ENCODE measurements at places on chromosomes 13 and 19. TPM values are rescaled to one million over a fixed set of nuclear protein-coding genes. Genes with fewer than 3 reads are reported as not detected.

DNA sequence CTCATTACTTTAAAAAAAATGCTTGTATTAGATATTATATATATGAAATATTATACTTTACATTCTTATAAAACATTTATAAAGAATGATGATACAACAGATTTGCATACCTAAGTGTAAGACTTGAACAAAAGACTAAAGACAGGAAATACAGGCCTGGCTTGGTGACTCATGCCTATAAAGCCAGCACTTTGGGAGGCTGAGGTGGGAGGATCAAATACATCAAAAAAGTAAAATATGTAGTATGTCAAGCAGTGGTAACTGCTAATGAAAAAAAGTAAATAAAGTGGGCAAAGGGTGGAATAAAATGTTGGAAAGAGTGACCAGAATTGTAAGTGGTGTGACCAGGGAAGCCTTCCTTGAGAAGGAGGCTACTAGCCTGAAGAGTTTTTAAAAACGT, 133.7 kb downstream of the GGACT start:
- H3K4me1 ChIP-seq: peaks cover 35% of the 10 kb centered on the region
- H3K27ac ChIP-seq: peak overlapping the region; percentile 64
- peak; percentile 79 for DNase-seq
- peak overlapping the region; percentile 10 for H3K4me3 ChIP-seq

Gene FOXO1
- 12.2 TPM for total RNA-seq

GRCh38 chr19:50850738-50851137, 4.0 kb upstream of the KLK3 start:
- no peaks in the 10 kb centered on the region for H3K4me1 ChIP-seq
- peaks cover 9% of the 10 kb centered on the region for H3K27me3 ChIP-seq
- no peaks in the 10 kb centered on the region for H3K36me3 ChIP-seq

Gene IQCN
- 4.8 TPM for total RNA-seq

- H3K4me3 ChIP-seq: no peak overlapping the region
- DNase-seq: no peak
- no peak overlapping the region for H3K27ac ChIP-seq
- H3K4me1 ChIP-seq: peaks cover 18% of the 10 kb centered on the region
These were observed 35.5 kb downstream of the PAK4 start for GRCh38 chr19:39160889-39161672.

Gene PLIN5
- 8.1 TPM for total RNA-seq

- no peak overlapping the region for H3K27ac ChIP-seq
- no peaks in the 10 kb centered on the region for H3K36me3 ChIP-seq
- H3K4me3 ChIP-seq: no peak overlapping the region
- DNase-seq: no peak
These were observed 540.1 kb upstream of the ATXN8OS start for GRCh38 chr13:69567514-69567913.

Gene SIAH3
- not detected for total RNA-seq

GRCh38 chr13:64446372-64446771, 2783.8 kb downstream of the PCDH9 start:
- no peaks in the 10 kb centered on the region for H3K27me3 ChIP-seq
- H3K27ac ChIP-seq: no peak overlapping the region
- no peak overlapping the region for H3K4me3 ChIP-seq
- DNase-seq: peak; percentile 3
- H3K4me1 ChIP-seq: no peaks in the 10 kb centered on the region

DNA sequence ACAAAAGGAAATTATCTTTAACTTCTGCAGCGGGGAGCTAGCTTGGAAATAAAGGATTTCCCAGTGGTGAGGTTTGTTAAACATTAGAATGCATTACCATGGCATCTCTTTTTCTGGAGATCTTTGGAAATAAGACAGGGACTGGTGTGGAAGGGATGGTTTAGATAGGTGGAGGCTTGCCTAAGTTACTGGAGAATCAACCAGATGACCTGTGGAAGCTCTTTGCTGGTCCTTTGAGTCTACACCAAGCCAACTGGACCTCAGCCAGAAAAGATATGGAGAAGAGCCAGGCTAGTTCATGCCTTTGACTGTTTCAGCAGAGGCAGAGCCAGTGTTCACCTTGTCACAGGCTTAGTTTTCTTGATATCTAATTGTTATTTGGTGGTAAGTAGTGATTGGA, 134.7 kb downstream of the KCNRG start:
- H3K27me3 ChIP-seq: no peaks in the 10 kb centered on the region
- no peak overlapping the region for H3K4me3 ChIP-seq

GRCh38 chr13:75418186-75418843, 63.7 kb downstream of the TBC1D4 start:
- no peaks in the 10 kb centered on the region for H3K36me3 ChIP-seq
- no peaks in the 10 kb centered on the region for H3K27me3 ChIP-seq
- peaks cover 23% of the 10 kb centered on the region for H3K4me1 ChIP-seq
- no peak overlapping the region for H3K4me3 ChIP-seq
- H3K27ac ChIP-seq: no peak overlapping the region
- DNase-seq: no peak

GRCh38 chr13:50672025-50672424, 171.5 kb downstream of the DLEU7 start:
- no peak overlapping the region for H3K4me3 ChIP-seq
- no peak overlapping the region for H3K27ac ChIP-seq
- H3K27me3 ChIP-seq: no peaks in the 10 kb centered on the region
- H3K4me1 ChIP-seq: 0 out of 2 replicates have a peak, but pooled peaks cover 10% of the 10 kb centered on the region

- H3K4me1 ChIP-seq: no peaks in the 10 kb centered on the region
- H3K4me3 ChIP-seq: no peak overlapping the region
- no peaks in the 10 kb centered on the region for H3K27me3 ChIP-seq
- no peak for DNase-seq
These were observed 41.8 kb downstream of the EFNB2 start for GRCh38 chr13:106493533-106494220.

DNA sequence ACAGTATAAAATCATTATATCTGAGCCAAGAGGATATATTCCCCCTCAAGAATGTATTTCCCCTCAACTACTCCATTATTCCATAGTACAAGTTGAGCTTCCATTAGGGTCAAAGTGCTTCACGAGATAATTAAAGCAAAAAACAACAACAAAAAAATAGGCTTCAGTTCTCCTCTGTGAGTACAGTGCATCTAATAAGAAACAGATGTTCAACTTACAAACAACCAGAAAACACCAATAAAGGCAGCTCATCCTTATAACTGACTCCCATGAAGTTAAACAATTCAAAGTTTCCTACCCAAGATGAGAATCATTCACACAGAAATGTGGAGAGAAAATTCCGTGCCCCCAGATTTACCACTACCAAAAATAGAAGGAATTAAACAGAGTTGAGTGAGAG, 854.4 kb downstream of the PCDH9 start:
- H3K27ac ChIP-seq: no peak overlapping the region
- H3K4me3 ChIP-seq: no peak overlapping the region
- no peaks in the 10 kb centered on the region for H3K36me3 ChIP-seq
- H3K27me3 ChIP-seq: no peaks in the 10 kb centered on the region

GRCh38 chr13:101868585-101869469, 416.4 kb downstream of the ITGBL1 start:
- H3K27me3 ChIP-seq: no peaks in the 10 kb centered on the region
- H3K27ac ChIP-seq: no peak overlapping the region
- H3K4me1 ChIP-seq: no peaks in the 10 kb centered on the region
- H3K36me3 ChIP-seq: no peaks in the 10 kb centered on the region
- no peak overlapping the region for H3K4me3 ChIP-seq

DNA sequence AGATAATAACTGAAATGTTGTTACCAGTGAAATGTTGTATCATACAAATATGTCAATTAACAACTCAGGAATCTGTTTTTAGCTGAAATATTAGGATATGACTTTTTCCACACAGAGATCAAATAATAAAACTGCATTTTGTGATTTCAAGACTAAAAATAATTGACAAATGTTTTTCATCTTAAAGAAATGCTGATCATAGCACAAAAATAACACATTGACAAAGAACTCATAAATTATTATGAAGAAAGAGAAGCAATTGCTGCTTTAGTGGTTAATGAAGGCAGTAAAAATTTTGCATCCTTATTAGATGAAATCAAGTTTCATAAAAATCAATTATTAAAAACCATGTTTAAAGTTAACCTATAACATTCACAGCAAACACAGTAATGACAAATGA, 1417.3 kb downstream of the OLFM4 start:
- H3K27me3 ChIP-seq: no peaks in the 10 kb centered on the region
- no peak overlapping the region for H3K4me3 ChIP-seq
- no peaks in the 10 kb centered on the region for H3K36me3 ChIP-seq
- DNase-seq: no peak

GRCh38 chr19:48631225-48631624, 6.0 kb downstream of the DBP start:
- no peaks in the 10 kb centered on the region for H3K27me3 ChIP-seq
- no peak for DNase-seq
- no peak overlapping the region for H3K27ac ChIP-seq
- H3K4me1 ChIP-seq: peaks cover 70% of the 10 kb centered on the region
- H3K36me3 ChIP-seq: peaks cover 2% of the 10 kb centered on the region

DNA sequence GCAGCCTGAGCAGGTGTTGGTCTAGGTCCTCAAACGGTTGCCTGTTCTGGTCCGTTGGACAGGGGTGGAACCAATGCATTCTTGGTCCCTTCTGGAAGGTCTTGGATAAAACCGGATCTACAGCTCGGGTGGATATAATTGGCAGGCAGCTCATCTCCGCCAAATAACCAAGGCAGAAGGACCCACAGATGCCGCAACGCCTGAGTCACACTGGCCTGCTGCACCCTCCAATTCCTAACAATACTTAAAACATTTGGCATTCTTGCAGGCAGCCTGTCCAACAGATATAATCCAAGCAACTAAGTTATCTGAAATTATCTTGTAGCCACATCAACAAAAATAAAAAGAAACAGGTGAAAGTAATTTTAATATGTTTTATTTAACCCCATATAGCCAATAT, 59.0 kb upstream of the FGF14 start:
- H3K4me3 ChIP-seq: no peak overlapping the region
- H3K27me3 ChIP-seq: no peaks in the 10 kb centered on the region
- H3K36me3 ChIP-seq: no peaks in the 10 kb centered on the region
- no peak overlapping the region for H3K27ac ChIP-seq
- DNase-seq: no peak

DNA sequence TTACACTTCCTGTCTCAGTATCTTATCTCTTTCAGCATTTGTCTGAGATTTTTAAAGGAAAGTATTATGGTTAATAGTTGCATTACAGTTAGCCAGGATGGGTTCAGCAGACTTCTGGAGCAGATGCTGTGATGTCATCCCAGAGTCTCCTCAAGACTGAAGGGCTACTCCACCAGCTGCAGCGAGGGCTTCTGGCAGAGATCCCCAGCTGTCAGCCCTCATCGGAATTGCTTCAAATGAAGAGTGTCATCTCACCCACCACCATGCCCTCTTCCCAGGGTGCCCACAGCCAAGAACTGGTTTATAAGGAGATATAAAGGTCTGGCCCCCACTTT, 84.4 kb downstream of the FAM216B start:
- DNase-seq: no peak
- no peak overlapping the region for H3K27ac ChIP-seq
- 0 out of 2 replicates have a peak, but pooled peaks cover 6% of the 10 kb centered on the region for H3K27me3 ChIP-seq
- H3K4me1 ChIP-seq: no peaks in the 10 kb centered on the region

- peaks cover 21% of the 10 kb centered on the region for H3K36me3 ChIP-seq
- H3K4me3 ChIP-seq: no peak overlapping the region
- H3K4me1 ChIP-seq: peaks cover 6% of the 10 kb centered on the region
- peak overlapping the region; percentile 35 for H3K27ac ChIP-seq
- DNase-seq: no peak
These were observed 11.2 kb upstream of the PRR19 start for GRCh38 chr19:42290523-42291434.

Gene IGFL1
- not detected for total RNA-seq

- H3K4me1 ChIP-seq: no peaks in the 10 kb centered on the region
- DNase-seq: no peak
- no peaks in the 10 kb centered on the region for H3K36me3 ChIP-seq
These were observed 40.3 kb downstream of the ZNF557 start for GRCh38 chr19:7109678-7110289.

DNA sequence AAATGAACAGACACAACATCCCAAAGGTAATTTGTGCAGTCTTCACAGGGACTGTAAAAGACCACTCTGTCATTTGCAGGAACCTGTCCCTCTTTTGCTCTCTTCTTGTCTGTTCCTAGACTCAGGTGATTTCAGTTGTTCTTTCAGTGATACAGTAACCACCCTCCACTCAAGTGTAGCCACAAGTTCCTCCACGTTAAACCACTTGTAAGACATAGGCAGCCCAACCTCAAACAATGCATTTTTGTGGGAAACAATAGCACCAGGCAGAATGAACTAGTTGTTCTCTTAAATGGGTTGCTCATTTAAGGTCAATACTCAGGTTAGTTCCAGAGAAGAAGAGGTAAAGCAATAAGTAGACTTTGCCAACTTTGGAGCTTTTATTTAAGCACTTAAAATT, 359.4 kb downstream of the MZT1 start:
- no peak overlapping the region for H3K27ac ChIP-seq
- no peaks in the 10 kb centered on the region for H3K27me3 ChIP-seq
- H3K4me3 ChIP-seq: no peak overlapping the region
- no peaks in the 10 kb centered on the region for H3K36me3 ChIP-seq
- DNase-seq: no peak

Gene C19orf33
- total RNA-seq: 135 TPM

- H3K27me3 ChIP-seq: no peaks in the 10 kb centered on the region
- H3K4me3 ChIP-seq: no peak overlapping the region
- no peaks in the 10 kb centered on the region for H3K4me1 ChIP-seq
- H3K27ac ChIP-seq: no peak overlapping the region
These were observed 1666.0 kb downstream of the EFNB2 start for GRCh38 chr13:104869501-104869900.

DNA sequence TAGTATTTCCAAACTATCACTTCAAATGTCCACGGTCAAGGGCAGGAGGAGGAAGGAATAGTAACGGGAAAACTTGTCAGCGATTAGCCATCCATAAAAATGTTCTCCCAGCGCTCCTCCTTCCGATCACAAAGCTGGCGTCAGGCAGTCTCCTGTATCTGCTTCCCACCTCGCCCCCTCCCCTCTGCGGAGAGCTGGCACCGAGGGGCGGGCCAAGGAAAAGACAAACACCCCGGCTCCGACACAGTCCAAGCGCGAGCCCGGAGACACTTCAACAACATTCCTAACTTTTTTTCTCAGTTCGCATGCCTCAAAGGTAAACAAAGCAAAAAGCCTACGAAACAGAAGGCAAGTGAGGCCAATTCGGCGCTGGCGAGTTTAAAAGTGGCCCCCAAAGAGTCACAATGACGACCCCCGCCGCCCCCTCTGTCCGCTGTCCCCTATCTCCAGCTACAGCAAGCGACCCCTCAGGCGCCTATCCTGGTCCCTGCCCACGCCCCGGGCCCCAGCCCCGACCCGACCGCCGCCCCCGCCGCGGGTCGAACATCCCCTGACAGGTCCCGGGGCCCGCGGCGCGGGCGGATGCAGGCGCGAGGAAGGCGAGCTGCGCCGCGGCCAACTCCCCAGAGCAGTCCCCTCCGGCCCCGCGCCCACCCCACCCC, 736 bp downstream of the SMAD9 start:
- no peak overlapping the region for H3K27ac ChIP-seq
- no peaks in the 10 kb centered on the region for H3K27me3 ChIP-seq
- DNase-seq: no peak
- H3K36me3 ChIP-seq: no peaks in the 10 kb centered on the region
- peaks cover 13% of the 10 kb centered on the region for H3K4me1 ChIP-seq

Gene FRY
- 1.4 TPM for total RNA-seq

- H3K27ac ChIP-seq: no peak overlapping the region
- H3K4me1 ChIP-seq: no peaks in the 10 kb centered on the region
- no peaks in the 10 kb centered on the region for H3K36me3 ChIP-seq
- H3K27me3 ChIP-seq: no peaks in the 10 kb centered on the region
- no peak for DNase-seq
These were observed 764.0 kb upstream of the SLITRK5 start for GRCh38 chr13:86907156-86907555.
